Suppressor macrophage (primary cell): ENCODE measurements at places on chromosomes 4 and X.

DNA sequence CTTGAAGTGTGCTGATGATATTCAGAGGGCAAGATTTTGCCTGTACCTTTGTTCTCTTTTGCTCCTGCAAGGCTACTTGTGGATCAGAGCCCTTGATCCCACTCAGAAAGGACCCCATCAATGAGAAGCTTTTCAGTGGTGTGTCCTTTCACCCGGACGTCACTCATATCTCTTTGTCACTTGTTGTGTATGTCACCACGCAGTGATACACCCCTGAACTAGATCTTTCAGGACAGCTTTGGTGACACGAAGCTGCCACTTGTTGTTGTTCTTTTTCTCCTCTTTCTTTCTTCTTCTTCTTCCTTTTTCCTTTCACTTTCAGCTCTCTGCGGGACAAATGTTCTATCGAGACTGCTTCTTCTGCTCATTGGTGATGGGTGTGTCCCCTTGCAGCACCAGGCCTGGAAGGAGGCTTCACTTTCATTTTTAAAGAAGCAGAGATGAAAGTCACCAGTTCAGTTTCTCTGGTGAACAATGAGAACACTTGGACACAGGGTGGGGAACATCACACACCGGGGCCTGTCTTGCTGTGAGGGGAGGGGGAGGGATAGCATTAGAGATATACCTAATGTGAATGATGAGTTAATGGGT lies 83.6 kb downstream of the NBDY start:
- DNase-seq, result no peak

DNA sequence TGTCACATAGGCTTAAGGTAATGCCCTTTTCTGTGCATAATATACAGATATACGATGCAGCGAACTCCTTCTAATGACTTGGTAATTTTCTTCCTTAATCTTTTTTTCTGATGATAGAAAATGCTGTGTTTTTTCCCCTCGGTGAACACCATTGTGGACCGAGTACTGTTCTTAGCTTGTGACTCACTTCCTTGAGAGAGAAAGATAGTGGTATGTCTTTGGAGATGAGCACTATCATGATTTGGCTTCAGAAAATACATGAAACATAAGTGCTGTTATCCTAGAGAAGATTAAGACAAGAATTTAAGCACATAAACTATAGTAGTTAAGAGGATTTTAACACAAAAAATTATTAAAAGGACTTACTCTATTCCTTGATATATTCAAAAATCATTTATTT lies 63.9 kb downstream of the RS1 start:
- DNase-seq, result no peak

DNA sequence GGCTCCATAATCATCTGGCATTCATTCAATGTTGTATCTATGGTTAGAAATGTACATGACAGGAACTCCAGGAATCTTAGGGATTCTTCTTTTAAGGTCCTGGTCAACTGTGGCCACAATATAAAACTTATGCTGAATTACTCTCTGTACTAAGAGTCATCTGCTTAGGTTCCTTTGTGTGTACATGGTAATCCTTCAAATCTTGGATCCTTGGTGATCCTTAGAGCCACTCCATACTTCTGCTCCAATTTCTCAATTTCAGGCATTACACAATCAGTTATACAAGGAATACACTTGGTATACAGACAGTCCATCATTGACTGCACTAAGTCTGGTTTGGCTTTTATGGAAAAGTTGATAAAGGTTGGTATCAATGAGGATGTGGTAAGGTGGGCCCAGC lies 5.8 kb downstream of the SRD5A3 start:
- no peak for DNase-seq

DNA sequence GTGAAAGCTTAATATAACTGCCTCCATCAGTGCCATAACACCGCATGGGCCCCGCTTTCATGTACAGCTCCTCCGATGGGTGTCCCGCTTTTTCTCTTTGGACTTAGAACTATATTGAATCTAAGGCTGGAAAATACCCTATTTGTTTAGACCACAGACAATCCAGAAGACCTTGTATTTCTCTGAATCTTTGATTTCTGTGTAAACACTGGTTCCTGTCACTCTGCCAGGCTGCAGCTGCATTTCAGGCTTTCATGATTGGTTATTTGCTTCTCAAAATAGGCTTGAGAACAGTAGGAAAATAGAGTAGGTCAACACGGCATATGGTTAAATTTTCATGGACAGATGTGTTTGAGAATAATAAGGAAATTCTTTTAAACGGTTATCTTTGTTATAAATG lies 80.0 kb downstream of the NWD2 start:
- DNase-seq, result no peak

DNA sequence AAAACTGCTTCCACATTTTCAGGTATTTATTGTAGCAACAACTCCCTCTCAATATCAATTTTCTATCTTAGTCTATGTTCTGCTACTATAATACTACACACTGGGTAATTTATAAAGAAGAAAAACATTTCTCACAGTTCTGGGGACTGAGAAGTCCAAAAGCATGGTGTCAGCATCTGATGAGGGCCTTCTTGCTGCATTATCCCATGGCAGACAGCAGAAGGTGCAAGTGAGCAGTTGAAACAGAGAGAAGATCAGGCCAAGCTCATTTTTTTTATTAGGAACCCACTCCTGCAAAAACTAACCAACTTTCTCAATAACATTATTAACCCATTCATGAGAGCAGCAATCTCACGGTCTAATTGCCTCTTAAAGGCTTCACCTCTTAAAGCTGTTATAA lies 376.0 kb downstream of the RAB28 start:
- DNase-seq, result no peak

DNA sequence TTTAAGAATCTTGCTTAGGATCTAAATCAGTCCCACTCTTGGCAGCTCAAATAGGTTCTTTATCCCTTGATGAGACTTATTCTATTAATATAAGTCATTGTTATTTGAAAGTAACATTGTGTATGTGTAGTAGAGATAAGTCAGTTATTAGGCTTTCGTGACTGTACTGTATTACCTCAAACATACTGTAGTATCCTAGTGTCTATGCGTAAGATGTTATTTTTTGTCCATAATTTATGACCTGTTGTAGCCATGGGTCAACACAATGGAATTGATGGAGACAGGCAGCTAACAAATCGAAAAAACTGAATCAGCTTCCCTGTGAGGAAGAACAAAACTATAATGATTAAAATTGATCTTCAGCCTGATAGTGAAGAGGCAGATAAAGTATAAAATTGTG lies 41.8 kb downstream of the CLCN3 start:
- DNase-seq, result no peak

DNA sequence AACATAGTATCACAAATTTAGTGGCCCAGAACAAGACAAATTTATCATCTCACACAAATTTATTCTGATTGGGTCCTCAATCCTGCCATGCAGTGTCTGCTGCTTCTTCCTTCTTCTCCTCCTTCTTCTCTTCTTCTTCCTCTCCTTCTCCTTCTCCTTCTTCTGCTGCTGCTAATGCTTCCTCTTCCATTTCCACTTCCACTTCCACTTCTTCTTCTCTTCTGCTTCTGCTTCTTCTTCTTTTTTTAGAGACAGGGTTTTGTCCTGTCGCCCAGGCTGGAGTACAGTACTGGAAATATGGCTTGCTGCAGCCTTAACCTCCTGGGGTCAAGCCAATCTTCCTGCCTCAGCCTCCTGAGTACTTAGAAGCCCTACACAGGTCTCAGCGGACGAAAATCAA lies 37.5 kb downstream of the FGFBP1 start:
- DNase-seq, result peak; percentile 28

DNA sequence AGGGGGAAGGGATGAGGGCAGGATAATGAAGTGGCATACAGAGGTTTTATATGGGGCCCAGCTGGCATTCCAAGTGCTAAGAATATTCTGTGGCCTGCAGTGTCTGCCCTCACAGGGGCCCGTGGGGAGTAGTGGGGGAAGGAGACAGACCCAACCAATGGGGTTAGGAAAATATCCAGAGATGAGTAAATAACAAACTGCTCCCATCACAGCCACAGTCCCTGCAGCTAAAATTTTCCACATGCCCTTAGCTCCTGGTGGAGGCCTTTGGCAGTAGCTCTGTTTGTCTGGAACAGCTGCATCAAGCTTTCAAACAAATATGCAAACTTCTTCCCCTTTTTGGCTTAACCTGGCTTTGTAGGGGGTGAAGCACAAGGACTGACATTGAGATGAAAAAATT lies 3.1 kb downstream of the SRPX2 start:
- DNase-seq, result no peak

GRCh38 chrX:16804923-16805464 lies 18.7 kb downstream of the TXLNG start:
- no peak for DNase-seq

GRCh38 chrX:105646592-105647372 lies 175.6 kb upstream of the NRK start:
- no peak for DNase-seq

DNA sequence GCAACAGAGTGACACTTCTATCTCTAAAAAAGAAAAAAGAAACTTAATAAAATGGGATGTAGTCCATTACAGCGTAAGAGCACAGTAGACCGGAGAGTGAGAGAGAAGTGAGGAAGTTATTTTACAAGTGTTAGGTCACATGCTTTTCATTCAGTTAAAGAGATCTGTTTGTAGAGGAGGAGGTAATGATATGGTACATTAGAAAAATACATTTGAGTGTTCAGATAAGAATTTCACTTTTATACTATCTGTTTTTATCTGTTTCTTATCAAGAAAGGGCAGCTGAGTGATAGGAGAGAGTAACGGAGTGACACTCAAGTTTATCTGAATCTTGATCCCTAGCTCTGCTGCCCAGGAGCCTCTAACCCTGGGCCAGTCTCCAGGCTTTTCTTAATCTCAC lies 38.9 kb downstream of the FNIP2 start:
- DNase-seq, result no peak

DNA sequence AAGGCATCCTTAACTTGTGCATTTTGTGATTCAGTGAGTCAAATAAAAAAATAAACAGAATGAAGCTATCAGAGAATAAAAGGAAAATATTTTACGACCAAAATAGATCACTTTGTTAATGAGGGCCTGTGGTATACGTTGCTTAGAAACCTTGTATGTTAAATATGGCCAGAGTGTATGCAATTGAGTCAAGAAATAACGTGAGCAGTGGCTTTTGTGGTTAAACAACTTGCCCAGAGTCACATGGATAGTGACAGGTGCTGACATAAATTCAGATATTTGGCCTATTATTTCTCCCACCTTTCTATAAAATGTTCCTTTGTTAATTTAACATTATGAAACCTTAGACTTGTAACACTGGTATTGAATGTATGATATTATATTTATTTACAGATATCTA lies 393.4 kb downstream of the PABPC4L start:
- DNase-seq, result no peak

DNA sequence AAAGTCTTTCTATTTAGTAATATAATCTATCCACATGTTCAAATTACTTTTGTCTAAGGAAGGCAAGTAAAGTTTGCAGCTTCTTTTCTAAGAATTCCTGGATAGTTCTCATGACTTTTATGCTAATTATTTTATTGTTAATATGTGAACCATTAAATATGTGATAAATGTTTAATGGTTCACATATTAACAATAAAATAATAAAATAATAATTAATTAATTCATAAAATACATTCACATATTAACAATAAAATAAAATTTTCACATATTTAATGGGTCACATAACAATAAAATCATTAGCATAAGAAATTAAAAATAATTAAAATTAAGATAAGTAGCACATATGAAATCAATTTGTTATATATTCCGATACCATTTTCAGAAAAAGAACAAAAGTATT lies 1352.4 kb downstream of the ARAP2 start:
- DNase-seq, result no peak

DNA sequence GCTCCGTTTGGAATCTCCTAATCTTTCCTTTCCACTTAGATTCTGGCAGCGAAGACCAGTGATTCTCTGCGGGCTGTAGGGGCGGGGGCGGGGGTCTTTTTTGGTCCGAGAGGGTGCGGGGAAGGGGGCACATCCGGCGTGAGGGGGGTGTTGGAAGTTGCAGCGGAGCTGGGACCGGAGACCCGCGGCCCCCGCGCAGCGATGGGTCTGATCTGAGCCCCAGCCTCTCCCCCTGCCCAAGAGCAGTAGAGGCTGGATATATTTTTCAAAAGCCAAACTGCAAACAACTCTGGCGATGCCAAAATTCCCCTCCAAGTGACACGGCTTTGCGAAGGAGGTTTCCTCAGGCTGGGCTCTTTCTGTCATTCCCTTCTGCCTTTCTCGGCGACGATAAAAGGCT lies 355 bp downstream of the GRID2 start:
- DNase-seq, result no peak

- no peak for DNase-seq
Measured at GRCh38 chr4:124111411-124111810, 601.1 kb downstream of the ANKRD50 start.

GRCh38 chrX:107675823-107676555 lies 47.7 kb downstream of the PRPS1 start:
- peak; percentile 35 for DNase-seq

DNA sequence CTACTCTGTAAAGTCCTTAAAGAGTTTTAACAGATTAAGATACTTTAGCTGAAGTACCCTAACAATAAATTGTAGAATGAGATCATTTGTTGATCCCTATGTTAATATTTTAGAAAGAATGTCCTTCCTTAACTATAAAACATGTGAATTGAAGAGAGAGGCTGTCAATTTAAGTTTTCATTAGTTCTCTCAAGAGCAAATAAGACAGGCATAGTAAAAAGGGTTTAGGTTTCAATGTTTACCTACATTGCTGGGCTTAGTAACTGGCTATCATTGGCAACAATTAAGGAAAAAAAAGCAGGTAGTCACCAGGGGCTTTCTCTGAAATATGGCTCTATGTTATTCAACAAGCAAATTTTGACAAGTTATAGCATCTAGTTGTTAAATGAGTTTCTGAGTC lies 91.5 kb downstream of the ATRX start:
- DNase-seq, result no peak

DNA sequence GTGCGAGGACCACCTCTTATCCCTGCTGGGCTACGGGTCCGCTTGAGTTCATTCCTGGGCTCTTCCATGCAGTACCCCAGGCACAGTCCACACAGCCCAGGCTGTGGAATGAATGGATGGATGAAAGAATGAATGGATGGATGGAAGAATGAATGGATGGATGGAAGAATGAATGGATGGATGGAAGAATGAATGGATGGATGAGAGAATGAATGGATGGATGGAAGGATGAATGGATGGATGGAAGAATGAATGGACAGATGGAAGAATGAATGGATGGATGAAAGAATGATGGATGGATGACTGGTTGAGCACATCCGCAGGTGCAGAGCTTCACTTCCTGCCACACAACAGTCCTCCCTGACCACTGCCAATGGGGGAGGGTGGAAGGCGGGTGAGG lies 28.2 kb downstream of the ACOX3 start:
- DNase-seq, result no peak

DNA sequence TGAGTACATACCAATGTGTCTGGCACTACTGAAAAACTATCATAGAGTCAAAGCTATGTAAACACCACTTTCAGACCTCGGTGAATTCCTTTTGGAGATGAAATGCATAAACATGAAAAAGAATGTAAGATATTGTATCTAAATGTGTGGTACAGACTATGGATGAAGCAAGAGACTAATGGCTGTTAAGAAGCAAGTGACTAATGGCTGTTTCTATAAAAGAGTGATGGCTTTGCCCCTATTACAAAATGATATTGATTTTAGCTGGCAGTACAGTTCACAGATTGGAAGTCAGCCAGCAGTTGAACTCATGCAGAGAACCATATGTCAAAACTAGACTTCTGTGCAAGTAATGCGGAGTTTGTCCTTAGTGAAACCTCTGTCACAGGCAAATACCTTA lies 359.3 kb downstream of the GRXCR1 start:
- DNase-seq, result no peak
